HEK293T (cell line): ENCODE measurements at places on chromosomes 1 and 21.

DNA sequence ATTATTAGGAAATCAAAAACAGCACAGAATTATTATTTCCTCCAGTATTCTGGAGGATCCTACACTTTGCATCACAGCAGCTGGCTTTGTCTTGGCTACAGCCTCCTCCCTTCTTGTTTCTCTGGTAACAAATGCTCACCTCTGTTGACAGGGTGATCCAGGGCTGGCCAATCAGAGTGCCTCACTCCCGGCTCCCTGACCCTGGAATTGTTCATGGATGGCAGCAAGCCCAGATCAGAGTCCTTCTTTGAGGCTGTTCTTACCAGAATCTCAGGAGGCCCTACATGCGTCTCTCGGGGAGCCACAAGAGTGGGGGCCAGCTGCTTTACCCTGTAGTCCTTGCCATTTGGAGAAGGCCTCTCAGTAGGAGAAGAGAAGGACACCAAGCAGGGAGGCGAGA, 48.4 kb upstream of the IGSF5 start:
- DNase-seq, result no peak

DNA sequence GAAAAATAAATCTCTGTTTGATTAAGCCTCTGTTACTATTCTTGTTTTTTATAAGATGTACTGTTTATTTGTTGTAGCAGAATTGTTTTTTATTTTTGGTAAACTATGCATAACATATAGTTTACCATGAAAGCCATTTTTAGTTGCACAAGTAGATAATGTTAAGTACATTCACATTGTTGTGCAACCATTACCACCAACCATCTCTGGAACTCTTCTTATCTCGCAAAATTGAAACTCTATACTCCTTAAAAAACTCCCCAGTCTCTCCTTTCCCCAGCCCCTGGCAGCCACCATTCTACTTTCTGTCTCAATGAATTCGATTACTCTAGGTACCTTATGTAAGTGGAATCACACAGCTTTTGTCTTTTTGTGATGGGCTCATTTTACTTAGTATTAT, 27.4 kb upstream of the UHMK1 start:
- no peak for DNase-seq

DNA sequence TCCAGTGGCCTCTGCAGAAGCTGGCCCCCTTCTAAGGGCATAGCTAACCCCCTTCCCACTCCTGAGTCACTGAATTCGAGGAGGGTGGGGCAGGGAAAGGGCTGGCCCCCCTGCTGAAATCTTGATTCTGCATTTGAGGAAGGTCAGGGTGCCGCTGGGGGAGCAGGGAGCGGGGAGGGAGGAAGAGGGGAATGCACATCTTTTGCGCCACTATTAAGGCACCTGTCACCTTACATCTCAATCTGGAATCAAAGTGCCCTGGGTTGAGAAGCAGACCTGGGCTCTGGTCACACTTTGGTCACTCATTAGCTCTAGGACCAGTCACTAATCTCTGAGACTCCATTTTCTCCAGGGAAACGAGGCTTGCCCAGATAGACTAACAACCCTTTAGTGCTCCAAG, 62.0 kb downstream of the TOR1AIP2 start:
- no peak for DNase-seq

DNA sequence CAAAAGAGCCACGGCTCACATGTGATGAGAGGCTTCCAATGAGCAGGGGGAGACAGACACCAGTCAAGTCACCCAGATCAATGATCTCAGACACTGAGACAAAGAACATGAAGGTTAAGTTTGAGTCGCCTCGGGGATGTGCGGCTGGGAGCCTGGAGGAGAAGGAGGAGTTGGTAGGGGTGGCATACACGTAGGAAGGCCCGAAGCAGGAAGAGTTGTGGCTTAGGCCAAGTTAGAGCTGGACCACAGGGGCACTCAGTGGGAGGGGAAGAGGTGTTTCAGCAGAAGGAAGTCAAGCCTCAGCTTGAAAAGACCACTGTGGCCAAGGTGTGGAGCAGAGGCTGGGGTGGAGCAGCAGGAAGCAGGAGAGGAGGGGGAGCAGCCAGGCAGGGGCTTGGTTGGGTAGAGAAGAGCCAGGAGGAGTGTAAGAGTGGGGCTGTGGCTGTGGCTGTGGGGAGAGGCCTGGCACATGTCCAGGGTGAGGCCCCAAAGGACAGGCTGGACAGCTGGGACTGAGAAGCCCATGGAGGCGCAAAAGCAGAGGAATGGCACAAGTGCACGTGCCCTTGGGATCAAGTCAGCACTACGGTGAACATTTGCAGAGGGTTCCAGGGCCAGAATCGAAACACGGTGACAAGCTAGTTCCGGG, 27.6 kb downstream of the CTNNBIP1 start:
- no peak for DNase-seq

DNA sequence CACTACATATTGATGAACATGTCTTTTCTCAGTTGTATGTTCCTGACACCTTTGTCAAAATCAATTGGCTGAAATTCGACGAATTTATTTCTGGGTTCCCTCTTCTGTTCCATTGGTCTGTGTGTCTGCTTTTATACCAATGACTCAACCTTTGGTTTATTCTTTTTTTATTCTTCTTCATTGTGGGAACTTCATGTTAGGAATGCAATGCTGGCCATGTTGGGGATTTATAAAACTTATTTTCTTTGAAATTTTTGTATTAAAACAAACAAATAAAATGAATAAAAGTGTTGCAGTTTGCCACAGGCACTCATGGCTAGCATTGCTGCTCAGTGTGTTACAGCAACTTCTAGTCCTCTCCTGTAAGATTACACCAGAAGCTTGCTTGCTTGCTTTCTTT, 287.8 kb downstream of the DUSP10 start:
- DNase-seq, result no peak
